ENCODE measurements at places on chromosomes 5 and 9. TPM values are rescaled to one million over a fixed set of nuclear protein-coding genes. Genes with fewer than 3 reads are reported as not detected.

Gene ABCA1
- 26.1 TPM for total RNA-seq

Gene ENTR1
- 36.2 TPM for total RNA-seq

Gene ABLIM3
- 21.7 TPM for total RNA-seq

Gene FGF18
- 1.8 TPM for total RNA-seq

Gene NUTM2F
- total RNA-seq: not detected

Gene ASS1
- 124 TPM for total RNA-seq

Gene SPINK4
- not detected for total RNA-seq

Gene COL23A1
- total RNA-seq: 8.7 TPM

Gene FCHO2
- 48.1 TPM for total RNA-seq

Gene FYB1
- 53.7 TPM for total RNA-seq

Gene PLK2
- 53.1 TPM for total RNA-seq

Measured in kidney (tissue), 22 donors.